T-cell (primary cell): ENCODE measurements at places on chromosomes 6 and 20.

GRCh38 chr20:58877050-58877975, 24.8 kb downstream of the GNAS start:
- no peak for DNase-seq
- no peak overlapping the region for H3K4me3 ChIP-seq
- H3K4me1 ChIP-seq, result peaks cover 16% of the 10 kb centered on the region

DNA sequence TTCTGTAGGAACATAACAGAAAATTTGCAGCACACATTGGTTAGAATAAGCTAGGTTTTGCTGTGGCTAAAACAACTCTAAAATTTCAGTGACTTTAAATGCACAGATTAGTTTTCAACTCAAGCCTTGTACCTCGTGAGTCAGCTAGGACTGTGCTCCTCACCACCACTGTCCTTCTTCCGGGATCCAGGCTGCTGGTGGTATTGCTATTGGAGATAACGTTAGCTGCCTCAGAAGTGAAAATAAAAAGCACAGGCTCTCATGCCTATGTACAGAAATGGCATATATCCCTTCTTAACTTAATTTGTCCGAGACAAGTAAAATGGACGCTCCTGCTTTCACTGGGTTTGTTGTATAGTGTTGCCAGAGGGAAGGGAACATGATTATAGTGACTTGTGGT, 931.1 kb upstream of the EYS start:
- no peaks in the 10 kb centered on the region for H3K4me1 ChIP-seq
- no peaks in the 10 kb centered on the region for H3K27me3 ChIP-seq
- no peak for DNase-seq
- H3K27ac ChIP-seq, result no peak overlapping the region

- no peak overlapping the region for H3K27ac ChIP-seq
- no peak for DNase-seq
- peaks cover 4% of the 10 kb centered on the region for H3K4me1 ChIP-seq
- no peaks in the 10 kb centered on the region for H3K36me3 ChIP-seq
- H3K27me3 ChIP-seq, result no peaks in the 10 kb centered on the region
These were observed 30.0 kb upstream of the FABP7 start for GRCh38 chr6:122749451-122750050.

DNA sequence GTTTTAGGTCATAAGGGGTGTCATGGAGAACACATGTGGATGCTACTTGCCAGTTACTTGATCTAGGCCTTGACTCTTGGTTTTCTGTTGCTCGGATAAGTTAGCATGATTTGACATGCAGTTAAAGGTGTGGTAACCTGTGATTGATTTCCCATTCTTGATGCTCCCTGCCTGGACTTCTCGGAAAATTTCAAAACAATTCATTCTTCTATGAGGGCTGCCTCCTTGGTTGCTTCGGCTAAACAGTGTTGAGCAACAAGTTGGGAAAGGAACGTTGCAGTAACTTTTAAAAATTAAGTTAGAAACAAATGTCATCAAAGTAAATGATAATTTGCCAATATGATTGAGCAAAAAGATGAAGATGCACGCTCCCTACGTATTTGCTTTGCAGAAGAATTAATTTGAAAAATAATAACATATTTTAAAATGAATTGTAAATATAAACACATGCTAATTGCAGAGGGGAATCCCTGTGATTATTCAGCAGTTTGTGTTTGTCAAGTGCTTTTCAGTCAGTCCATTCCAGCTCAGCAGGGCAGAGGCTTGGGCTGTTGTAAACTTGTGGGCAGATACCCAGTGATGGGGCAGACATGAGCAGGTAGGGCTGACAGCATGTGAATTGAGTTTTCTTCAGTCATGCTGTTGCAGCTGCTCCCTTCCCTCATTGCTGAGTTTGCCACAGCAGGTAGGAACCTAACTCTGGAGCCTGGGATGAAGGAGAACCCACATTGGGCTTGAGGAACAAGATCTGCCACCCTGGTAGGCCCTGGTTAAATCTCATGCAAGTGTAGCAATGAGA, 110.2 kb downstream of the ESR1 start:
- H3K4me1 ChIP-seq, result no peaks in the 10 kb centered on the region
- no peaks in the 10 kb centered on the region for H3K36me3 ChIP-seq
- no peak for DNase-seq
- H3K27me3 ChIP-seq, result no peaks in the 10 kb centered on the region
- H3K4me3 ChIP-seq, result no peak overlapping the region

GRCh38 chr6:6806844-6807518, 218.5 kb downstream of the LY86 start:
- no peak overlapping the region for H3K27ac ChIP-seq
- H3K36me3 ChIP-seq, result no peaks in the 10 kb centered on the region

- H3K4me1 ChIP-seq, result no peaks in the 10 kb centered on the region
- H3K4me3 ChIP-seq, result no peak overlapping the region
- H3K27ac ChIP-seq, result no peak overlapping the region
- no peaks in the 10 kb centered on the region for H3K36me3 ChIP-seq
- H3K27me3 ChIP-seq, result no peaks in the 10 kb centered on the region
- no peak for DNase-seq
These were observed 54.5 kb downstream of the DZANK1 start for GRCh38 chr20:18412221-18412901.

- H3K27me3 ChIP-seq, result no peaks in the 10 kb centered on the region
- H3K4me1 ChIP-seq, result peaks cover 8% of the 10 kb centered on the region
- DNase-seq, result no peak
These were observed 82.3 kb downstream of the PTPN1 start for GRCh38 chr20:50592282-50593004.

DNA sequence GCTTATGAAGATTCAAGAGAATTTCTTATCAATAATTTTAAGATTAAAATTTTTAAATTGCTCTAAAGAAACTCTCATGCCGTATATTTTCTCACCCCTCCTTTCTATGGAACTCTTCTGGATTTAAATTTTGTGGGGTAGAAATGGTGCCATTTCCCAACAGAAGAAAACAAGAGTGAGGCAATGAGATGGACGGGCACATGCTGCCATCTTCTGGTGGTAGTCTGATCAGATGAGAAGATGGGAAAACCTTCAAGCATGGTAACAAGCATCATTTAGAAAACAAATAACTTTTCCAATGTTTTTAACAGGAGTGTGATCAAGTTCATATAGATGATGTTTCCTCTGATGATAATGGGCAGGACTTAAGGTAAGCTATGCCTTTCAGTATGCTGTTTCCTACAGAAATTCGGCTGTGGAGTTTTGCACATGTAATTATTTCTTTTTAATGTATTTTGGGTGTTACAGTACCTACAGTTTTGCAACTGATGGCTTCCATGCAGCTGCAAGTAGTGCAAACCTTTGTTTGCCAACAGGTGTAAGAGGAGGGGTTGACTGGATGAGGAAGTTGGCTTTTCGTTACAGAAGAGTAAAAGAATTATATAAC, 271.4 kb downstream of the EYA4 start:
- H3K36me3 ChIP-seq, result no peaks in the 10 kb centered on the region
- H3K27ac ChIP-seq, result no peak overlapping the region
- H3K4me1 ChIP-seq, result no peaks in the 10 kb centered on the region
- no peaks in the 10 kb centered on the region for H3K27me3 ChIP-seq

DNA sequence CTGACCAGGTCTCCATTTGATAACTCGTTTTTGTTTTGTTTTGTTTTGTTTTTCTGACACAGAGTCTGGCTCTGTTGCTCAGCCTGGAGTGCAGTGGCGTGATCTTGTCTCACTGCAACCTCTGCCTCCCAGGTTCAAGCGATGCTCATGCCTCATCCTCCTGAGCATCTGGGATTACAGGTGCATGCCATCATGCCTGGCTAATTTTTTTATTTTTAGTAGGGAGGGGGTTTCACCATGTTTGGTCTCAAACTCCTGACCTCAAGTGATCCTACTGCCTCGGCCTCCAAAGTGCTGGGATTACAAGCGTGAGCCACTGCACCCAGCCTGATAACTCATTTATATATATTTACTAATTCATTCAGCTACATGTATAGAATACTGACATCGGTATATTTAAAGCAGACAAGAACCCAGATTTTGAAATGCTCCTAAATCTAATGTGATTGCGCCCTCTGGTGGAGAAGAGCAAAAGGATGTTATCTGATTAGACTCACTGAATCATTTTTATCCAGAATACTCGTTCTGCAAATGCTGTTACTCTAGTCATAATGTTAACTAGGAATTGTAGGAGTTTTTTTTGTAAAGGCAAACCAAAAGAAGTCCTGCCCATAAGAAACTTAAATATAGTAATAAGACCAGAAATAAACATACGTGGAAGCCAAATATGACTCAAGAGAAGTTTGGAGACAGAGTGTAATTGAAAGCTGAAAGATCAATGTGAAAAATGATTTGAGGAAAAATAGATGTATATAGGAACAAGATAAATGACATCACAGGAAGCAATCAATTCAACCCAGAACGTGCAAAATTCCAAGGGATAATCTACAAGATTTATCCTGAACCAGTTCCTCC, 5.3 kb upstream of the COL12A1 start:
- peaks cover 3% of the 10 kb centered on the region for H3K4me1 ChIP-seq
- H3K27ac ChIP-seq, result no peak overlapping the region
- H3K4me3 ChIP-seq, result no peak overlapping the region
- peaks cover 41% of the 10 kb centered on the region for H3K27me3 ChIP-seq
- no peak for DNase-seq
